ENCODE measurements at places on chromosomes 1 and 21.

DNA sequence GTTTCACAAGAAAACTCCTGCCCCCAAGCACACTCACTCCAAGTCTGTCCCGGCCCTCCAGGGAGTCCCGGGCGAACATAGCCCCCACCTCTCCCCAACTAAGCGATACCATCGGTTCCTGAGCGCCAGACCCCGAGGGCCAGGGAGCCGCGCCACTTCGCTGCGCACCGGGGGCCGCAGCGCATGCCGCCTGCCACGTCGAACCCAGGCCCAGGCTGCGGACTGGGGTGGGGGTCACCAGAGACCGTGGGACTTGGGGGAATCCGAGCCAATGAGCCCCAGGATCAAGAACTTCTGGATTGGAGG lies 801 bp downstream of the RSPO1 start:
- DNase-seq: no peak

DNA sequence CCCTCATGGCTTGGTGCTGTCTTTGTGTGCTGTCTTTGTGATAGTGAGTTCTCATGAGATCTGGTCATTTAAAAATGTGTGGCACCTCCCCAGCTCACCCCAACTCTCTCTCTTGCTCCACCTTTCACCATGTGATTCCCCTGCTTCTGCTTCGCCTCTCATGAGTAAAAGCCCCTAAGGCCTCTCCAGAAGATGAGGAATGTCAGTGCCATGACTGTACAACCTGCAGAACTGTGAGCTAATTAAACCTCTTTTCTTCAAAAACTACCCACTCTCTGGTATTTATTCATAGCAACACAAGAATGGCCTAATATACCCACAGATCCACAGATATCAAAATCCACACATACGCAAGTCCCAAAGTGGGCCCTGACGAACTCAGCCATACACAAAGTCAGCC lies 88.9 kb upstream of the PPP2R5A start:
- no peak for DNase-seq

GRCh38 chr1:22953057-22953739 lies 19.5 kb downstream of the LACTBL1 start:
- no peak for DNase-seq

DNA sequence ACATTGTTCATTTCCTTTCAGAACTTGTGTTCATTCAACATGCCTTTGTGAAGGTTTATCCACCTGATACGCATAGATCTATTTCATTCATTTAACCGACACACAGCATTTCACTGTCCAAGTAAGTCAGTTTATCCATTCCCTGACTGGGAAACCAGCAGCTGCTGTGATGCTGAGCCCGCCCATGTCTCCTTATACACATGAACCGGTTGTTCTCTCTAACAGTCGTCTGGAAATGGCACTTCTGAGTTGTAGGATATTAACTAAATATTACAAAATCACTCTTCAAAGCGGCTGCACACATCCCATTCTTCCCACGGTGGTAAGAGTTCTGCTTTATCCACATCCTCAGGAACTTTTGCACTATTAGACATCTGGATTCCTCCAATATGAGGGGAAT lies 71.1 kb downstream of the NPHP4 start:
- no peak for DNase-seq

DNA sequence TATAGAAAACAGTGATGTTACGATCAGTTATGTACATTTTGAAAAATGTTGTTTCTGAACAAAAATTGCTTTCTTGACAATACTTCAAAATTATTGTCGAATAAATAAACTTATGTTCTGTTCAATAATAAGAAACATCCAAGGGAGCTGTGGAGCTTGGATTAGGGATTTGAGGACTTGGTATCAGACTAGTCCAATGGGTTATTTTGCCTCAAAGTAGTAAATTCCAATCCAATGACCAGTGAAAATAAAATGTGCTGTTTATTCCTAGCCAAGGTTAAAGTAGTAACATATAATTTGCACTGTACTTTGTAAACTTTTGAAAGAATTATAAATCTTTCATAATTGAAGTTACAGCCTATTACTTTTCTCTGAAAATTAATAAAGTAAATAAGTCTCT lies 79.1 kb upstream of the IVNS1ABP start:
- DNase-seq: no peak

- DNase-seq: no peak
Measured at GRCh38 chr1:184112176-184112948, 60.8 kb downstream of the TSEN15 start.

DNA sequence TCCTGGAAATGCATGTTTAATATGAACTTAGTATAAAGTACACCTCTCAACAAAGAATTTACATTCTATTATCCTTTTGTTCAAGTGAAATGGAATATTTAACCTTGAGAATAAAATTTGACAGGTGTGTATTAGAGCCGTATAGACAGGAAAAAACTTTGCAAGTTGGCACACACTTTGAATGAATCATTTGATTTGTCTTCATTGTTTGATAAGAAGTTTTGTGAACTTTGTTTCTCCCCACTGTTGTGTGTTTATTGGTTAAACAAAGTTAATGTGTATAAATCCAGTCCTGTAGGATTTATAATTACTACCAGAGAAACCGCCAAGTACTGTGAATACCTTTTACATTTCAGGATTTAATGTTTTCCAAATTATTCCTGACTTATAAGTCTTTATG lies 2.0 kb downstream of the SYDE2 start:
- no peak for DNase-seq

GRCh38 chr1:206683313-206683712 lies 1.4 kb upstream of the MAPKAPK2 start:
- no peak for DNase-seq

DNA sequence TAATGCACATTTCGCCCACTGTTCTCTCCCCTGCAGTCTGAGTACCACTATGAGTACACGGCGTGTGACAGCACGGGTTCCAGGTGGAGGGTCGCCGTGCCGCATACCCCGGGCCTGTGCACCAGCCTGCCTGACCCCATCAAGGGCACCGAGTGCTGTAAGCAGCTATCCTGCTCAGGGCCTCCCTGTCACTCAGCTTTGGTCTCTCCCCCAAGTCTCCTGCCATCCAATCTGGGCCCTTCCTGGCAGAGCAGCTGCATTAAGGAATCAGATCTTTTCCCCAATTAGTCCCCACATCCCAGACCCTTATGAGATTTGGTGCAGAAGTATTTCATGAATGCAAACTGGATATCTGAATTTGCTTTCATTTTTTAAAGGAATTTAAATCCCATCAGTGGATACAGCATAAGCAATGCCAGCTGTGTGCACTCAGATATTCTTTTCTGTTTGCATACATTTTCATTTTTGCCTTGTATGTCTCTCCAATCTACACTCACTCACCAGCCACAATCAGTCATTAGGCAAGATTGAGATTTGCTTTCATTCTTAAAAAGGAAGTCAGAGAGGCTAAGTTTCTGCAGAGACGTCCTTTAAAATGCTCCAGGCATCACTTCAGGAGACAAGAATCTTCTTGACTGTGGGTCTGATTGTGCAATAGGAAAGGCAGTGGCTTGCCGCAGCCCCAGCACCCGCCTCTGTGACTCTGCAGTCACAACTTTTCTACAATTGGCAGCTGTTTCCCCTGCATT lies 48.1 kb downstream of the ELAPOR1 start:
- DNase-seq: peak; percentile 39

DNA sequence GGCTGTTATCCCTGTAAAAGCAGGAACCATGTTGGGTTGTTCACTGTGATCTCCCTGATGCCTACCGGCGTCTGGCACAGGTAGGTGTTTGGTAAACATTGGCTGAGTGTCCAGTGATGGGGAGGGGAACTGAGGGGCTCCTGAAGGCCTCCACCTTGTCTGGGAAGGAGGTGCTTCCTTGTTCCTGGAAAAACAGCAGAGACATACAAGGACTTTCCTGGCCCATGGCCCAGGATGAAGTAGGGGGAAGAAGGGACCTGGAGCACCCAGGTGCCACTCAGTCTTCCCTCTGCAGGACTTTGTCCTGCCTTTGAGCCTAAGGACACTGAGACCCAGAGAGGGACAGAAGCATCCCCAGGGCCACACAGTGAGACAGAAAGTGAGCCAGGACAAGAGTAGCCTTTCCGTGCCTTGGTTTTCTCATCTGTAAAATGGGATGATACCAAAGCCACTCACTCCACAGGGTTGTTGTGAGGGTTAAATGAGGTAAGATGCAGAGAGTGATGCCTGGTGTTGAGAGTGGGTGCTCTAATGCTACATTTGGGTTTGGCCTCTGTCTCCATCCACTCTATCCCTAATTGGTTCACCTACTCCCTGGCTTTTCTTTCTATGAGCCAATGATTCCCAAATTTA lies 6.1 kb upstream of the HEYL start:
- no peak for DNase-seq

GRCh38 chr1:180540697-180541594 lies 17.8 kb upstream of the OVAAL start:
- no peak for DNase-seq

- no peak for DNase-seq
Measured at GRCh38 chr1:158283965-158284364, 5.8 kb upstream of the CD1C start.

DNA sequence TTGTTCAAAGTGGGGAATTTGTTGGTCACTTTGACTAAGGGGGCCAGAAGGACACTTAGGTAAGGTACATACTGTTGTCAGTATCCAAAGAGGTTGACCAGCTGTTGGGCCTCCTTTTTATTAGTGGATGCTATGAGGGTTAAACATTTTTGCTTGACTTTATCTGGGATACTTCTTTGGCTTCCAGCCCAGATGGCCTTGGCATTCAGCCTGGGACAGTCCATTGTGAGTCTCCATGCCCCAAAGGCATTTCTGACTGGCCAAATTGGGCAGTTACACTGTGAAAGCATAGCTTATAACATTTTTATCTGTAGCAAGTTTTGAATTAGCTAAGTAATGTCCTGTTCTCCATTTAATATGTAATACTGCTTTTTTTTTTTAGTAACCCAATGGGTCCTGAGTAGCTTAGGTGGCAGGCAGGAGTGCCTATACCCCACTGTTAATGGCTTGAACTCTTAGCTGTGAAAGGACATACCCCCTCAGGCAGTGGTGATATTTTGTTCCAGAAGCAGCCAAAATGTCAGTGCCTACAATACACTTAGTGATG lies 35.4 kb upstream of the CD1D start:
- DNase-seq: no peak

DNA sequence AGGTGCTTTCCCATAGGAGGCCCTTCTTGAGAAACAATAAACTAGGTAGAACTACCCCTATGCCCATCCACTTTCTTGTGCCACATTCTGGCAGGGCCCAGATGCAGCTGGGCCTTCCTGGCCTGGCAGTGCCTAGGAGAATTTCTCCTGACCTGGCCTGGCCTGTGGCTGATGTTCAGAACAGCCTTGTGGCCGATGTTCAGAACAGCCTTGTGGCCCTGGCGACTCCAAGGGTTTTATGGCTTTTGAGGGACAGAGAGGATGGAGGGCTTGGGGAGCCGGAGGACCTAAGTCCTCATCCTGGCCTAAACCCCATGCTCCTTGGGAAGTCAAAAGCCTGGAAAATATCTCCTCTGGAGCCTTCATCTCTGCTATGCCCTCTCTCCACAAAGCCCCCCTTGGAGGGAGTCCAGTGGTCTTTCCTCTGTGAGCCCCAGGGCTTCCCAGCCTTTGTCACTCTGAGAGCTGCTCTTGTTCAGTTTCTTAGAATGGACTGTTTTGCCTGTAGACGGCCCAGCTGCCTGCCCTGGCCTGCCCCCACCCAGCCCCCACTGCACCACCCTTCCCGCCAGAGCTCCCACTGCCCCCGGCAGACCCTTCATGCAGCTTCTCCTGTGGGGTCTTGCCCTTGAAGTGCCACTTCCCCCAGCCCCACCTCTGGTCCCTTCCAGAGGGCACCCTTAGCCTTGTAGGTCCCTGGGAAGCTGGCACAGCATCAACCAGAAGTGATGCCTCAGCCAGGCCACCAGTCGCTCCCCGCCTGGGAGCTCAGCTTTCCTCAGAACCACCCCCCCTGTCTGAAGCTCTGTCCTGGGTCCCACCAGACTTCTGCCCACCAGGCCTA lies 7.0 kb downstream of the GPR37L1 start:
- no peak for DNase-seq

DNA sequence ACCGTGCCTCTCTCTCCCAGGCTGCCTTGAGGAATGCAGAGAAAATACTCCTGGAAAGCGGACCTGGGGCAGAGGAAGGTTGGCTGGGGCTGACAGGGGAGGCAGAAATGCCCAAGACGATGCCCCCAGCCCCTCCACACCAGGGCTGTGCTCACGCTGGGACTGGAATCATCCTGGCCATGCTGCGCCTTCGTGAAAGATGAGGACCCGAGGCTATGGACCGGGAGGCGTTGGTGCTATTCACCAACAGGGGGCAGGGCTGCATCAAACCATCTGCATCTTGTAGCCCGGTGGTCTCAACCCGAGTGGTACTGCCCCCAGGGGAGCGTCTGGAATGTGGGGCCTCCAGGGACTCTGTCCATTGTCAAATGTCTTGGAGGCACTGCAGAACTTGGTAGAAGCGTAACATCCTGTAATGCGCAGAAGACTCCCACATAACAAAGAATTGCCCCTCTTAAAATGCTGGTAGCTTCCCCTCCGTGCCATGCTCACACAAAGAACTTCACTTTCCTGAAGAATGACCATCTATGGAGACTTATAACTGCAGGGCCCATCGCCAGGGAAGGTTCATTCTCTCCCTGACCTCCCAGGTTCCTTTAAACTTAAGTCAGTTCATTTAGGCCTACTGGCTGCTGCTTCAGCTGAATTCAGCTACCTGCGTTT lies 251.2 kb downstream of the RRAGC start:
- no peak for DNase-seq

DNA sequence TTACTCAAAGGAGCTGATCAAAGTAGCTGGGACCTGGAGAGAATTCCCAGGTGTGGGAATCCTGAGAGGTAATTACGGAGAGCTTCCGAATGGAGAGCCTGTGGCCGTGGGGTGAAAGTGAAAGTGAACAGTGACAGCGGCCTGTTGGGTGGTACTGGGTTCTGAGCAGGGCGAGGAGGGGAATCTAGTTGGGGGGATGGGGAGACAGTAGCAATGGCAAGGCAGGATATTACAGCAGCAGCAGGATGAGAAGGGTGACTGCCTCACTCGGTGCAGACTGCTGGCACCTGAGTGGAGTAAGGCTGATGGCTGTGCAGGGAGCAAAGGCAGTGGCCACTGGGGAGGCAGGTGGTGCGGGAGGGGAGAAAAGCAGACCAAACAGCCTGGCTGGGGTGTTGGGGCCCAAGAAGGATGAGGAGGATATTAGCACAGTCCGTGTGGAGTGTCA lies 70.3 kb upstream of the PRDX6 start:
- no peak for DNase-seq

GRCh38 chr1:200247518-200247917 lies 162.3 kb downstream of the ZNF281 start:
- no peak for DNase-seq

GRCh38 chr1:12338823-12339222 lies 109.0 kb downstream of the VPS13D start:
- no peak for DNase-seq
